ENCODE measurements at places on chromosomes 5 and 9. TPM values are rescaled to one million over a fixed set of nuclear protein-coding genes. Genes with fewer than 3 reads are reported as not detected.

GRCh38 chr9:111961575-111961974, 65.0 kb downstream of the UGCG start:
- no peak for DNase-seq

The OSMR gene
- total RNA-seq = 24.9 TPM

DNA sequence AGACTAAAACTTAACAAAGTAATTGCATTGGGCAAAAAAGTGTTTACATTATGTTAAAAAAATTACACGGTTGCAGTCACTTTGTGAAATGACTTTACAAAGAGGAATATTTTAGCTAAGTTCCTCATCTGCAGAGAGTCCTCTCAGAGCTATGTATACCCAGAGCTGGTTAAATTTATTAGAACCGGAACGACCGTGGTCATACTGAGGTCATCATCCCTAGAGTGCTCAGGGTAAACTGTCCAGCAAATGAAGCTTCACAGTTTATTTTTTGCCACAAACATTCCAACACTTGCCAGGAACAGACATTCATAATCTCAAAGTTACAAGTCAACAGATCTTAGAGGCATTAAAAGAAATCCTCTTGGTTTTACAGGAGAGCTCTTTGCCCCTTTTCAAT, 897 bp downstream of the ROPN1L start:
- DNase-seq = no peak

The TRIM36 gene
- total RNA-seq = 0.80 TPM

The PNPLA7 gene
- total RNA-seq = 6.1 TPM

GRCh38 chr9:110769667-110770066, 101.1 kb downstream of the MUSK start:
- no peak for DNase-seq

- no peak for DNase-seq
These were observed 74.0 kb upstream of the RAPGEF6 start for GRCh38 chr5:131709043-131709442.

The OMD gene
- total RNA-seq = 5.8 TPM

GRCh38 chr5:30650311-30650710, 543.2 kb upstream of the CDH6 start:
- DNase-seq = no peak

DNA sequence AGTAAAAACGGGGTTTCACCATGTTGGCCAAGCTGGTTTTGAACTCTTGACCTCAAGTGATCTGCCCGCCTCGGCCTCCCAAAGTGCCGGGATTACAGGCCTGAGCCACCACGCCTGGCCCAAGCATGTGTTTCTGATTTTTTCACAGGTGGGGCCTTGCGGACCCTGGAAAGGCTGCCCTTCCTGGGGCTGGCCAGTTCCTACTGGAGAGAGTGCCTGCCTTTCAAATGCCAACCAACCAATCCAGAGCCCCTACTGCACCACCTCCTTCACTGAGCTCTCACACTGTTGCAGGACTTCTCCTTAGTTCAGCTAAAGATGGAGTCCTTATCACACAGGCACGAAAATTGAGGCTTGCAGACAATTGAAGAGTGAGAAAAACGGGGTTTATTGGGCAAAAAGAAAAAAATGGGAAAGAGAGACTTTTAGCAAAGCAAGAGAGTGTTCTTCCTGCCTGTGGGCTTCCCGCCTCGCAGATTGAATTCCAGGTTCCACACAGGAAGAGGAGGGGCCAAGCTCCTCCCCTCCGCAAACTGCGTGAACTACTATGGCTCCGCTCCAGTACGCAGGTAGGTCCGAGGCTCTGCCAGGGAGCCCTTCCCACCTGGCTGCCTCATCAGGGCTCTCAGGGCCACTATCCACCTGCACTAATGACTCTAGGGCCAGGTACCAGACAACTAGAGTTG, 8.3 kb upstream of the CMBL start:
- no peak for DNase-seq

The CLIC3 gene
- total RNA-seq = 2.6 TPM

DNA sequence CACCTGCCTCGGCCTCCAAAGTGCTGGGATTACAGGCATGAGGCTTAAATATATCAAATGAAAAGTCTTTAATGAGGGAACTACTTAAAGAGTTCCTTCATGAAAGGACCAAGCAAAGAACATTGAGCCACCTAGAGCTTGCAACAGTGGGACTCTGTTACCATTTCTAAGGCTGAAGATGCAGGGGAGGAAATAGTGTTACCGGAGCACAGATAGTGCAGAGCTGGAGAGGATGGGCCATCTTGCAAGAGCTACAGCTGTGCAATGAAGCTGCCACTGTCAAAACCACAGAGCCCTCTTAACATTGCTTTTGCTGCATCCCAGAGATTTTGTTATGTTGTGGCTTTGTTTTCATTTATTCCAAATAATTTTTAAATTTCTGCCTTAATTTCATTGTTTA, 77.1 kb upstream of the NAA35 start:
- no peak for DNase-seq

DNA sequence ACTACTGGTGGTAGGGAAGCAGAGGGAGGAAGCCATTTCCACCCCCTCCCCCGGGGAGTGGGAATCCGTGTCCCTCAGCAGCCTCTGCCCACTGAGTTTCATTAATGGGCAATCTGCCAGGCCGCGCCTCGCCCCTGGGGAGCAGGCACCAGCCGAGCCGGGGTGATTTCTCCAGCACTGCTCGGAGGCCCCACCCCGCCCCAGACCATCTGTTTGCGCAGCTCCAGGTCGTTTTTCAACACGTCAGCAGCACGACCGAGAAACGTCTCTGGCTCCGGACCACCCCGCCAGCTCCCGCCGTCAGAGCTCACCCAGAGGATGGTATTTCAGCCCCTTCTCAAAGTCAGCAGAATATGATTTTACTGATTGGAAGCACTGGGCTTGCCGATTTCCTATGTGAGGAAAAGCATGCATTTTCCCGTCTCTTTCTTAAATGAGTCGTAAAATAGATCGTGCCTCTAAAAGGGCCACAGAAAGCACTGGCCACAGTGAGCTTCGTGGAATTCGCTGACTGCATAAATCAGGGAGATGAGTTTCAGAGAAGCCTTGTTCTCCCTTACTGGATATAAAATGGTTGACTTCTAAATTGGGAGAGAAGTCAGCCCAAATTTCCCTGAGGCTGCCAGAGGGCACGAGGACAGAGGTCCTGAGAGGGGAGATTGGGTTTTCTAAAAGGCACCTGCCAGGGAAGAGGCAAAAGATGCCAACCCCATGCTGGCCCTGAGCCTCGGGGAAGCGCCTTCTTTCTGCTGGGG, 47.0 kb downstream of the OLFM1 start:
- no peak for DNase-seq

DNA sequence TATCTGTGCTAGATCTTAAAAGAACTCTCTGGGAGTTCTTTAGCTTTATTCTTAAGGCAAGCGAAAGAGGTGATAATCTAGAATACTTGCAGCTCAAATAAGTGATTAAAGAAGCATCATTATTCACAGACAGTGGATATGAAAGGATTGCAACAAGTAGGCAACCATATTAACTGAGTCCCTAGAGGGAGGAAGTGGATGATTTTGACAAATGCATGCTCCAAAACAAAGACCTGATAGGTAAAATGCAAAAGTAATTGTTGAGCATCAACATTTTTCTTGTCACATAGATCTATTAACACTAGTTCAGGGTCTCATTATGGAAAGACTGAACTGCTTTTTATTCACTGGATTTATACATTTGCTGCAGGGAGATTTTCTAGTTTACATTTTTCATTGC, 109.1 kb downstream of the EDIL3 start:
- no peak for DNase-seq

The NR2F1 gene
- 41.8 TPM for total RNA-seq

DNA sequence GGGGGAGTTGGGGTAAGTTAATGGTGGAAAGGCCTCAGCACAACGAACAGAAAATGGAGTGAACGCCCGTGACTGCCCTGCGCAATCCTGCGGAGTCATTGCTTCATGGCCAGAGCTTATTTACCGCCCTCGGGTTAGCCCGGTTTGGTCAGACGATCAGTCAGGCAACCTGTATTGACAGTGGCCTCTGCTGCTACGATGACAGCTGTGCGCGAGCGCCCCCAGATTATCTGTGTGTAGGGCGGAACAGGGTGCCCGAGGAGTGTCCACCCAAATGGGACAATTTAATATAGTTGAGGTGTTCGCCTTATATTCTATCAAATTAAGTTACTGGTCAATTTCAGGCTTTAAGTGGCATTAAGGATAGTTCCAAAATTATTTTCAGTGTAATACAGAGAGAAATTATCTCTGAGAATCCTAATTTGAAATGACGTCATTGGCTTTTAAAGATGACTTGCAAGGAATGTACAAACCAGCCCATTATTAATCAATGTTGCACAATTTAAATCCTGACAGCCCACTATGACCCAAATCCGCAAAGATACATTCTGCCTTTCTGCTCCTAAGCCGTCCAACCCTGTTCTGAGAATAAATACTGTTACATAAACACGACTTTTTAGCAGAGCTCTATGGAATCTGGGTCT, 879 bp upstream of the UBQLN1 start:
- peak; percentile 78 for DNase-seq

The FBXW5 gene
- 98.4 TPM for total RNA-seq

- DNase-seq = no peak
These were observed at the start of gene ATP10B for GRCh38 chr5:160852049-160852448. Gene ATP10B, minus strand, starts transcription at chr5:160852211. Its CDS starts 164,137 bp downstream, at chr5:160688074.

The ACOT12 gene
- not detected for total RNA-seq

DNA sequence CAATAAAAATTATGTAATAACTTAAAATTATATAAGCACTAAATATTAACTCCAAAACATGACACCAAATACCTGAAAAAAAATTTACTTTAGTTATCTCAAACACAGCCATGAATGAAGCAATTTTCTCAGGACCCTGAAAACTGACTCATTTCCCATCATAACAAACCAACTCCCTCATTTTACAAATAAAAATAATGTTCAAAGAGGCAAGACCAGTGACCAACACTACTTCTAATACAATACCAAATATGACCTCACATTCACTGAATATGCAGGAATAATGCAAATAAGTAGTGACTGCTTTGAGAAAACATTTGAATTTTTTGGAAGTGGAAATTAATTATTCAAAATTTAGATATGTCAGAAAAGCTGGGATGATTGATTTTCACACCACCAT, 21.6 kb downstream of the FBLL1 start:
- no peak for DNase-seq

DNA sequence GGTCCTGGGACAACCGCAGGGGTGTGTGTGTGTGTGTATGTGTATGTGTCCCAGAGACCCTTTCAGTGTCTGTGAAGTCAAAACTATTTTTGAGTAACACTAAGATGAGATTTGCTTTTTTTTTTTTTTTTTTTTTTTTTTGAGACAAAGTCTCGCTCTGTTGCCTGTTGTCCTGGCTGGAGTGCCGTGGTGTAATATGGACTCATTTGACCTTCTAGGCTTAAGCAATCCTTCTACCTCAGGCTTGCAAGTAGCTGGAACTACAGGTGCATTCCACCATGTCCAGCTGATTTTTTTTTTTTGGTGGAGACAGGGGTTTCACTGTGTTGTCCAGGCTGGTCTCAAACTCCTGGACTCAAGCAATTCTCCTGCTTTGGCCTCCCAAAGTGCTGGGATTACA, 97.4 kb upstream of the KLF9 start:
- no peak for DNase-seq

Measured in left cardiac atrium (tissue), 4 donors.